Gastroesophageal sphincter (tissue), 4 donors: ENCODE measurements at places on chromosomes 7 and 10.

- ATAC-seq: peak; percentile 93
These were observed at the start of gene PODXL for GRCh38 chr7:131556053-131556908. TSS of gene PODXL (minus strand) at chr7:131556628. CDS start at chr7:131556359, 269 bp downstream.

- no peak for ATAC-seq
These were observed 639.0 kb downstream of the AUTS2 start for GRCh38 chr7:70237256-70237655.

DNA sequence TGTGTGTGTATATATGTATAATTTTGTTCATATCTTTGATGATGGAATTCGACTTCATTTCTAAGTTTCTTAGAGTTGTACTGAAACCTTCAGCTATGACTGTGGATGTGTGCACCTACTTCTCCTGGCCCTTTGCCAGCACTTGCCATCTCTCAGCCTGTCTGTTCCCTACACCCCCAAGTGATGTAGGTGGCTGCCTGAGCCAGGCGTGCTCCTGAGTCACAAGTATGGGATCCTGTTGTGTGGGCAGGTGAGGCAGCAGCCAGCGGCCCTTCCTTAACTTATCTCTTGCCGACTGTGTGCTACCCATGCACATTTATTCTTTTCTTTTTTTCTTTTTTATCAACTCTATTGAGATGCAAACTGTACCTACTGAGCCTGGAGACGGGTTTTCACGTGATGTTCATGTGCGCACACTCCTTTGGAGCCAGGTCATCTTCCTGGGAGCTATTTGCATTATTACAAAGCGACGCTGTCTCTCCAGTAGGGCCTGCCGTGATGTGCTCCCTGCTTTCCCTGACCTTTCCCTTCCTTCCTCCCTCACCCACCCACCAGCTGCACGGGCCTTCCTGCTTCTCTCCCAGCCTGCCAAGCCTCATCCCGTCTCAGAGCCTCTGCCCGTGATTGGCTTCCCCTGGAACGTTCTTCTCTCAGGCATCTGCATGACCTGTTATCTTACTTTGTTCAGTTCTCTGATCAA lies 31.3 kb upstream of the GALNT11 start:
- ATAC-seq: no peak

- ATAC-seq: no peak
These were observed 1043.2 kb upstream of the C7orf33 start for GRCh38 chr7:147547252-147547897.

DNA sequence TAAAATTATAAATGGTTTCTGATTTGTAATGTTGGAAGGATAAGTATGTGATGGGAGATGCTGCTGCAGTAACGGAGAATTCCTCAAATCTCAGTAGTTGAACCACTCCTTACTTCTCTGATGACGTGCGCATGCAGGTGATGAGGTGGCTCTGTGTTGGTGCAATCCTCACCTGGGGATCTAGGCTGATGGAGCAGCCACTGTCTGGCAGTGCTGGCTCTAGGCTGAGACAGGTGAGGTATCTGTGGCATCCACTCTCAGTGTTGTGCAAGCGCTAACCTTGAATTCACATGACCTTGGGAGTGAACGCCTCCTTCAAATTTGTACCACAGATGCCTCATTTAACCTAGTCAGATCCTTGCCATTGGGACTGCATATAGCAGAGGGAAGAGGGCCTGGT lies 35.0 kb downstream of the LHFPL3 start:
- ATAC-seq: no peak

- no peak for ATAC-seq
These were observed 38.8 kb upstream of the ZRANB1 start for GRCh38 chr10:124903111-124903510.
